ENCODE measurements at places on chromosomes 5 and 9. TPM values are rescaled to one million over a fixed set of nuclear protein-coding genes. Genes with fewer than 3 reads are reported as not detected.

ATG10 gene
- total RNA-seq = 9.6 TPM

NTRK2 gene
- total RNA-seq = 0.24 TPM

CER1 gene
- not detected for total RNA-seq

SLC6A7 gene
- not detected for total RNA-seq

STPG3 gene
- not detected for total RNA-seq

DNA sequence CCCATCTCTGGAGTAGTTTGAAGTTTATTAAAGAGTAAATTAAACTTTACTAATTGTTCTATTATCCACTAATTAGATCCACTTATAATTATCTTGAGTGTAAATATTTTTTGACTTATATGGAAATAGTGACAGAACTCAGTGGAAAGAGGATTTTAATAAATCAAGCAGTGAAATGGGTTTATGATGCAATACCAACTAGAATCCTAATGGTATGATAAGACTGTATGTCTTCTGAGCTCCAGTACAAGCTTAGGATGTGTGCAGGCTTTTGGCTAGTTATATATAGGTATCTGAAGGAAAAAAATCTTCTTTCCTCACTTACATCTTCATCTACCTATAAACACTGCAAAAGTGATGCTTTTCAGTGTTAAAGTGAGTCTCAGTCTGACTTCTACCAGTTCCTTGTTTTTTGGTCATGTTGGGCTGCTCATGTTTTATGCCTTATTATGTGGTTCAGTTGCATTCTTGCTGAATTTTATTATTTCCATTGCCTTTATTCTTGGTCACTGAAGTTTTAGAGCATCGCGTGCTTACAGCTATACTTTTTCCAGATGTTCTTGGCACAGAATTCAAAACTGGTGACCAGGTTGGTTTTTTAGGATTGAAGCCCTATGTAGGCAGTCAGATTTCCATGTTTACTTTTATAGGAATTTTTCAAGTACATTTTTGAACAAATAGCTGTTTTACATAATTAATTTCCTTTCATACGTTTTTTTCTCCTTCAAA, 30.5 kb downstream of the XRCC4 start:
- H3K4me3 ChIP-seq = no peak overlapping the region
- DNase-seq = no peak
- H3K4me1 ChIP-seq = no peaks in the 10 kb centered on the region
- H3K27ac ChIP-seq = no peak overlapping the region

DNA sequence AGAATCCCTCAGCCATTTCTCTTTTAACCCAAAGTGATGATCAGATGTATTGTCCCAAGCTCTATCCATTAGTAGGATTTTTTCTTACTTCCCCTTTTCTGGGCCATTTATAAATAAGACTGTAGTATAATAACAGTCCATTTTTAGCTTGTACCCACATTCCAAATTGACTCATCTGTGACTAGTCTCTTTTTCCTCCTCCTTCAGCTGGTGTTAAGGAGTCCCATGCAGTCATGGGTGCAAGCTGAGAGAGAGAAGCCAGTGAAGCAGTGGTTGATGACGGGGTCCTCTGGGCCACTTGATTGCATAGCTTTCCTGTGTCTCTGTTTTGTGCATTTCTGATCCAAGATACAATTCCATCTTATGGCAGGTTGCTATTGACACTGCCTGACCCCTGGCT, 476.0 kb upstream of the CD180 start:
- no peak overlapping the region for H3K27ac ChIP-seq
- DNase-seq = no peak
- peaks cover 1% of the 10 kb centered on the region for H3K36me3 ChIP-seq
- no peak overlapping the region for H3K4me3 ChIP-seq
- H3K27me3 ChIP-seq = no peaks in the 10 kb centered on the region

- H3K27ac ChIP-seq = no peak overlapping the region
- no peaks in the 10 kb centered on the region for H3K4me1 ChIP-seq
These were observed 42.3 kb upstream of the JMY start for GRCh38 chr5:79193643-79194042.

- H3K27me3 ChIP-seq = no peaks in the 10 kb centered on the region
- peaks cover 4% of the 10 kb centered on the region for H3K36me3 ChIP-seq
- no peak for DNase-seq
- H3K4me3 ChIP-seq = no peak overlapping the region
- no peak overlapping the region for H3K27ac ChIP-seq
These were observed 535.6 kb upstream of the MEF2C start for GRCh38 chr5:89418407-89419085.

- no peaks in the 10 kb centered on the region for H3K36me3 ChIP-seq
- H3K27me3 ChIP-seq = no peaks in the 10 kb centered on the region
- no peak overlapping the region for H3K4me3 ChIP-seq
- H3K4me1 ChIP-seq = no peaks in the 10 kb centered on the region
- no peak overlapping the region for H3K27ac ChIP-seq
- DNase-seq = no peak
These were observed 43.3 kb upstream of the TJP2 start for GRCh38 chr9:69130456-69131441.

- no peak for DNase-seq
- no peaks in the 10 kb centered on the region for H3K27me3 ChIP-seq
- peaks cover 9% of the 10 kb centered on the region for H3K36me3 ChIP-seq
- H3K27ac ChIP-seq = peak overlapping the region; percentile 72
These were observed 1.4 kb upstream of the SUSD1 start for GRCh38 chr9:112176524-112176923.

- peaks cover 4% of the 10 kb centered on the region for H3K4me1 ChIP-seq
- no peak overlapping the region for H3K27ac ChIP-seq
- no peak overlapping the region for H3K4me3 ChIP-seq
- no peaks in the 10 kb centered on the region for H3K36me3 ChIP-seq
These were observed 69.6 kb downstream of the DAB2IP start for GRCh38 chr9:121721058-121721350.

DNA sequence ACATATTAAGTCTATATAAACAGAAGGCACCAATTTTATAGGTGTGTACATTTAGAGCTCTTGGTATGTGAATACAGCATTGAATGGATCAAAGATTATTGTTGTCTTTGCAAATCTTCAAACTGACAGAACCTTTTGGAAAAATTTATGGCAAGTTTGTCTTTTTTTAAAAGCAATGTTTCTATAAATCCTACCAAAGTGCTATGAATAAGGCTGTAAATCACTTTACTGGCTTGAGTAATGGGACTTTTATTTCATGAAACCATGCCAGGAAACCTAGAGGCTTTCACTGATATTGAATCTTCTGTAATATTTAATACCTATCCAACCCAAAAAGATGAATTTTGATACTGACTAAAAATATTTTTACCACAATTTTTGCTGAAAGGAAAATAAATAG, 7.4 kb upstream of the DAPK1 start:
- H3K27ac ChIP-seq = no peak overlapping the region
- H3K27me3 ChIP-seq = peaks cover 17% of the 10 kb centered on the region
- no peaks in the 10 kb centered on the region for H3K4me1 ChIP-seq
- no peak for DNase-seq
- no peak overlapping the region for H3K4me3 ChIP-seq

GRCh38 chr5:1905108-1905507, 22.4 kb upstream of the IRX4 start:
- H3K27ac ChIP-seq = no peak overlapping the region
- peaks cover 17% of the 10 kb centered on the region for H3K27me3 ChIP-seq
- no peak overlapping the region for H3K4me3 ChIP-seq
- H3K36me3 ChIP-seq = peaks cover 4% of the 10 kb centered on the region

DNA sequence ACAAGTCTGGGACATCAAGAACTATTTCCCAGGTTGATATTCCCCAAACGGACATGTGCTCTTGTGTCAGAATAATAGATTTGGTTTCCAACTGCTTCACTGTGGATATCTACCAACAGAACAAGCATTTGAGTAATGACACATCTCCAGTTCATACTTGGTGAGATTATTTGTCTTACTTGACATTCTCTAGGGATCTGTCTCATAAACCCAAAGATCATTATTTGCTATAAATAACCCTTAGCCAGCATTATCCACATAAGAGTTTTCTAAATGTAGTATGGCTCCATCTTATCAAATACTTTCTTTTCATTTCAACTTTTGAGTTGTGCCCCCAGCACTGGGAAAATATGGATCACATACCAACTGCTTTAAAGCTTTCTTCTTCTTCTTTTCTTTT, 1063.9 kb upstream of the CDH18 start:
- no peak overlapping the region for H3K27ac ChIP-seq
- peaks cover 5% of the 10 kb centered on the region for H3K36me3 ChIP-seq
- DNase-seq = no peak
- H3K27me3 ChIP-seq = no peaks in the 10 kb centered on the region
- no peaks in the 10 kb centered on the region for H3K4me1 ChIP-seq

GRCh38 chr5:142324136-142324870, 518 bp downstream of the SPRY4 start:
- H3K27ac ChIP-seq = peak overlapping the region; percentile 92
- H3K27me3 ChIP-seq = peaks cover 25% of the 10 kb centered on the region
- H3K36me3 ChIP-seq = no peaks in the 10 kb centered on the region
- DNase-seq = peak; percentile 63
- peak overlapping the region; percentile 88 for H3K4me3 ChIP-seq

DNA sequence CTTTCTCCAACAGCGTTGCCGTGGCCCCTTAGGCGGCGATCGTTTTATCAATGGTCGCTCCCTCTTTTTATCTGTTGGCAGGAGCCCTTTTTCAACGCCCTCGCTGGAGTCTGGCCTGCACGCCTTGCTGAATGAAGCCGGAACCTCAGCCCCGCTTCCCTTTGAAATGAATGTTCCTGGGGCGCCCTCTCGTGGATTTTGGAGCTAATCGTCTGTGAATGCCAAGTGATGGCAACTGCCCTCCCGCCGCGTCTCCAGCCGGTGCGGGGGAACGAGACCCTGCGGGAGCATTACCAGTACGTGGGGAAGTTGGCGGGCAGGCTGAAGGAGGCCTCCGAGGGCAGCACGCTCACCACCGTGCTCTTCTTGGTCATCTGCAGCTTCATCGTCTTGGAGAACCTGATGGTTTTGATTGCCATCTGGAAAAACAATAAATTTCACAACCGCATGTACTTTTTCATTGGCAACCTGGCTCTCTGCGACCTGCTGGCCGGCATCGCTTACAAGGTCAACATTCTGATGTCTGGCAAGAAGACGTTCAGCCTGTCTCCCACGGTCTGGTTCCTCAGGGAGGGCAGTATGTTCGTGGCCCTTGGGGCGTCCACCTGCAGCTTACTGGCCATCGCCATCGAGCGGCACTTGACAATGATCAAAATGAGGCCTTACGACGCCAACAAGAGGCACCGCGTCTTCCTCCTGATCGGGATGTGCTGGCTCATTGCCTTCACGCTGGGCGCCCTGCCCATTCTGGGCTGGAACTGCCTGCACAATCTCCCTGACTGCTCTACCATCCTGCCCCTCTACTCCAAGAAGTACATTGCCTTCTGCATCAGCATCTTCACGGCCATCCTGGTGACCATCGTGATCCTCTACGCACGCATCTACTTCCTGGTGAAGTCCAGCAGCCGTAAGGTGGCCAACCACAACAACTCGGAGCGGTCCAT, 10.0 kb downstream of the S1PR3 start:
- no peaks in the 10 kb centered on the region for H3K4me1 ChIP-seq
- no peak for DNase-seq
- H3K27me3 ChIP-seq = peaks cover 33% of the 10 kb centered on the region
- no peaks in the 10 kb centered on the region for H3K36me3 ChIP-seq
- no peak overlapping the region for H3K4me3 ChIP-seq

- peaks cover 10% of the 10 kb centered on the region for H3K4me1 ChIP-seq
- H3K27me3 ChIP-seq = peaks cover 14% of the 10 kb centered on the region
- H3K27ac ChIP-seq = no peak overlapping the region
- H3K36me3 ChIP-seq = no peaks in the 10 kb centered on the region
- DNase-seq = no peak
These were observed 33.4 kb downstream of the GCNT4 start for GRCh38 chr5:75018805-75019587.

DNA sequence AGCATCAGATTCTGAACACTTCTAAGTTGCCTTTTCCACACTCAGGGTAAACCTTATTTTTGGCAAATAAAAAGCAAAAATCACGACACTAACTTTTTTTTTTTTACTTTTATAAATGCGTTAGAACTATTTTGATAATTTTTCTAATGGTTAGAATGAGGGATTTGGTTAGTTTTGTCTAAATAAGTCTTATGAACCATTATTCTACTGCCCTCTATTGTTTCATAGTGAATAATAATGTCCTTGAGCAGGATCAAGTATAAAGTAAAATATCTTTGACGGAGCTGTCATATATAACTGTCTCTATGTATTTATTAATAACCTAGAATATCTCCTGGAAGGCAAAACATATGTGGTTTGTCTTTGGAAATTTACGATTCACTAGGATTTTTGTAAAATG, 631.8 kb downstream of the GABRG2 start:
- no peaks in the 10 kb centered on the region for H3K36me3 ChIP-seq
- H3K27me3 ChIP-seq = no peaks in the 10 kb centered on the region
- DNase-seq = no peak
- H3K27ac ChIP-seq = no peak overlapping the region
- H3K4me3 ChIP-seq = no peak overlapping the region

GRCh38 chr9:135117281-135117680, 29.8 kb downstream of the OLFM1 start:
- H3K36me3 ChIP-seq = no peaks in the 10 kb centered on the region
- DNase-seq = no peak
- no peaks in the 10 kb centered on the region for H3K27me3 ChIP-seq
- no peaks in the 10 kb centered on the region for H3K4me1 ChIP-seq
- H3K27ac ChIP-seq = no peak overlapping the region

- DNase-seq = no peak
- H3K4me1 ChIP-seq = peaks cover 4% of the 10 kb centered on the region
- H3K27ac ChIP-seq = no peak overlapping the region
- H3K36me3 ChIP-seq = no peaks in the 10 kb centered on the region
- H3K4me3 ChIP-seq = no peak overlapping the region
These were observed 79.1 kb upstream of the RARS1 start for GRCh38 chr5:168407211-168407610.

DNA sequence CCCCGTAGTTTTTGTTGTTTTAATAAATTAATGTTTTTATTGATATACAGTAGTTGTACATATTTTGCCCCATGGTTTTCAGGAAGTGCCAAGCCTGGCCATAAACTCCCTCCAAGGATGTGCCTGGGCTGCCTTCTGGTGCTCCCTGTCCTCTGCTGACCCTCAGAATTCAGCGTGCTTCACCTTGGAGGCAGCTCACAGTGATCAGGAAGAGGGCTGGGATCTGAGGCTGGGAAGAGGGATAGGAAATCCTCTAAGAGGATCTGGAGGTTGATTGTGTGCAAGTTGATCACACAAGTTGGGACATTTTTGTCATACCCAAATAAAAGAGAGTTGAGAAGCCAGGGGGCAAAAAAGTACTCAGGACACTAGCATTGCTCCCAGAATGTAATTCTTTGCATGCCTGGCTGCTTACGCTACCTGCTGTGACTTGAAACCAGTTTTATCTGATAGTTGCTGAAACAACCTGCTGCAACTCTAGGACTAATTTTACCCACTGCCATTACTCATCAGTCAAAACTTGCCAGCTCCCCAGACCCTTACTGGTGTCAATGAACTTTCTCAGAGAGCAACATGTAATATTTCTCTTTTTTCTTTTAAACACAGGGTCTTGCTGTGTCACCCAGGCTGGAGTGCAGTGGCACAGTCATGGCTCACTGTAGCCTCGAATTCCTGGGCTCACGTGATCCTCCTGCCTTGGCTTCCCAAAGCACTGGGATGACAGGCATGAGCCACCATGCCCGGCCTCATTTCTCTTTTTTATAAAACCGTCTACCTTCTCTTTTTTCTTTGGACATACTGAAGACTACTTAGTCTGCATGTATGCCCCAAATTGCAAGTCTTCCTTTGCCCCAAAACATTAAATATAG, 29.0 kb downstream of the PDE6A start:
- H3K27me3 ChIP-seq = peaks cover 28% of the 10 kb centered on the region
- no peaks in the 10 kb centered on the region for H3K36me3 ChIP-seq
- no peaks in the 10 kb centered on the region for H3K4me1 ChIP-seq
- H3K4me3 ChIP-seq = no peak overlapping the region
- no peak overlapping the region for H3K27ac ChIP-seq

- no peak overlapping the region for H3K27ac ChIP-seq
- no peaks in the 10 kb centered on the region for H3K27me3 ChIP-seq
- DNase-seq = no peak
- H3K36me3 ChIP-seq = no peaks in the 10 kb centered on the region
These were observed 47.4 kb upstream of the GLDC start for GRCh38 chr9:6692881-6693361.

Measured in natural killer cell treated with Interleukin-12 subunit alpha and Interleukin-12 subunit beta and Interleukin-15 and Interleukin-18, amount 100 ng/mL, for 72 hours (primary cell).